Activated CD4-positive, alpha-beta T cell treated with anti-CD3 and anti-CD28 coated beads, Interleukin-2, amount 50 U/mL, for 24 hours (primary cell): ENCODE measurements at places on chromosomes 16 and 17.

- DNase-seq = no peak
Measured at GRCh38 chr17:78252111-78252634, 20.7 kb downstream of the TMEM235 start.

DNA sequence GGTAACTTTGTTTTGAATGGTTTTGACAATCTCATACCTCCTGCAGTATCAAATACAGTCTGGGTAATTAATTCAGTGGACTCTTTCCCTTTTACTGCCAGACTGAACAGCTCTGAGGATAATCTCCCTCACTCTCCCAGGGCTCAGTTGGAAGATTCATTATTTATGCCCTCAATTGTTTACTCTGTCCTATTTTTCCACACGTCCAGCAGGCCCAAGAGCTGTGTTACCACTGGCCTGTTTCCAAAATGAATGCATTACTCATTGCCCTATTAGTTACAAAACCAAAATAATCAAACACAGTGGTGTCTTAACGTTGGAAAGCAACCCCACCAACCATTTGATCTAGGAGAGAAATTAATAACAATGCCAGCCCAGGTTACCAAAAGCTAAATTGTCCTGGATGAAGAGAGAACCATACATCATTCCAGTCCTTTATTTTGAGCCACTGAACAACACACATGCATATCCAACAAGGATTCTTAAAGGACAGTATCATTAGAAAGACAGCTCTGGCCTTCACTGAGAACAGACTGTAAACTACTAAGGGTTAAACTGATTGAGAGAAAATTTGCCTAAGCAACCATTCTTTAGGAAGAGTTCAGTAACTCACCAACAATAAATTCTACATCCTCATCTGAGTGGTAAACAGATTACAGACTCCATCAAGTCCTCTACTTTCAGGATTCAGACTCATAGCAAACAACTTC lies 34.5 kb downstream of the FAM222B start:
- DNase-seq = no peak

- no peak for DNase-seq
Measured at GRCh38 chr17:62668091-62668804, 40.8 kb downstream of the MRC2 start.

DNA sequence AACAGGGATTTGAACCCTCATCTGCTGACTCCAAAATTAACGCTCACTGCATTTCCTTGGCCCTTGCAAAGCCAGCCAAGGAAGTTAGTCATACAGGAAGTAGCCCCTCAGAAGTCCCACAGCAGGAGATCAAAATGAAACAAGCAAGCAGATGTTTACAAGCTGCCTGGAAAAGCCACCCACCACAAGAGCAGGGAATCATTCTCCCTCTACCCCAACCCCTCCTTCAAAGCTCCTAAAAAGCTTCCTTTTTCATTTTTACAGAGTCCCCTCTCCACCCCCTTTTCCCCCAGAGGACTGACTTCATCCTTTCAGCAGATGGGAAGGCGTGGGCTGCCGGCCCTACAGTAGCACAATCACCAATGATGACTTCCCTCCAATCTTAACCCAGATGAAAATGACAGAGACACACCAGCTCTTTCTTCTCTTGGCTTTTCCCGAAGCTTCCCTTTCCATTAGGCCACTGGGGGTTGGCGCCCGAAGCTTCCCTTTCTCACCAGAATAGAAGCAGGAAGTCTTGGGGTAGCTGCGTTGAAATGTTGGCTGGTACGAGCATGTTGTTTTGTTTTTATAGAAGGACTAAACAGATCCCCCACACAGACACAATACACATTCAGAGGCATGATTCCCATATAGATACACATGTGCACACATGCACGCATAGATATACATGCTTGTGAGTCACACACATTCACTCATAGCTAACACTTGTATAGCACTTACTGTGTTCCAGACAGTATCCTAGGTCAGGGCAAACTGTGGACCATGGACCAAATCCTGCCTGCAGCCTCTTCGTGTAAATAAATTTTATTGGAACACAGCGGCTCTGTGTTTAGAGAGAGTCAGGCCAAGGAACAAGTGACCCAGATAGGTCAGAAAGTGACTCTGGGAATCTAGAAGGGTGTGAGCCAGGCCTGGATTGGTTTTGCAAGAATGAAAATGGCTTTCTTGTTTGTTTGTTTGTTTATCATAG lies 17.4 kb downstream of the ITPRIPL2 start:
- no peak for DNase-seq

DNA sequence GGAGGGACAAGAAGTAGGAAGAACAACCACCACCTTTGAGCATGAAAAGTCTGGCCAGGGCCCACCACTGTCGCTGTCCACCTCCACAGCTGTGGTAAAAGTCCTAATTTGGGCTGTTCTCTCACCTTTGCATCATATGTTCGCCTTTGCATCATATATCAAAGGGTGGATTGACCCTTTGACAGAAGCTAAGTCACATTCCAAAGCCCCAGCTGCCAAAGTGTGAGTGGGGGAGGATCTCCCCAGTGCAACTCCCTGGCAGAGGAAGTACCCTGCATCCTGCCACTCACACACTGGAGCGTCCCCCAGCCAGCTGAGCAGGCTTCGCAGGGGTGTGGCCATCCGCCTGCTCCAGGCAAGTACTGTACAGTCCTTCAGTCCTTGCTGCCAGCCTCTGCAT lies 12.7 kb upstream of the SPECC1 start:
- no peak for DNase-seq

GRCh38 chr17:74639704-74640151 lies 16.2 kb upstream of the CD300E start:
- DNase-seq = no peak

GRCh38 chr17:73782641-73783381 lies 138.6 kb upstream of the SDK2 start:
- DNase-seq = no peak

GRCh38 chr17:33776304-33776703 lies 478.8 kb upstream of the CCL2 start:
- DNase-seq = no peak

GRCh38 chr17:19717411-19717908 lies 1.1 kb upstream of the SLC47A2 start:
- DNase-seq = no peak

GRCh38 chr16:56068314-56068713 lies 123.0 kb upstream of the GNAO1 start:
- no peak for DNase-seq

DNA sequence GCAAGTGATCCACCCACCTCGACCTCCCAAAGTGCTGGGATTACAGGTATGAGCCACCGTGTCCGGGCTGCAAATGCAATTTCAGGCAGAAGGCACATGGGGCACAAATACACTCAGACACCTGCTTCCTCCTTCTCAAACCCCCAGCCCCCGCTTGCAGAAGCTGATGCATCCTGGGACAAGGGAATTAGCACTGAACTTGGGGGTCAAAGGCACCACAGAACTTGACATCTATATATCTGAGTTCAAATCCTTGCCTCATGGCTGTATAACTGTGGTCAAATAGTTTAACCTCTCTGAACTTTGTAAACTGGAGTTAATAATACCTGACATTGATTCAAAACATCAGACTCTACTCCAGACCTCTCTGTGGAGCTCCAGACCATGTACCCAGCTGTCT lies 4.1 kb upstream of the ARL5C start:
- DNase-seq = no peak

DNA sequence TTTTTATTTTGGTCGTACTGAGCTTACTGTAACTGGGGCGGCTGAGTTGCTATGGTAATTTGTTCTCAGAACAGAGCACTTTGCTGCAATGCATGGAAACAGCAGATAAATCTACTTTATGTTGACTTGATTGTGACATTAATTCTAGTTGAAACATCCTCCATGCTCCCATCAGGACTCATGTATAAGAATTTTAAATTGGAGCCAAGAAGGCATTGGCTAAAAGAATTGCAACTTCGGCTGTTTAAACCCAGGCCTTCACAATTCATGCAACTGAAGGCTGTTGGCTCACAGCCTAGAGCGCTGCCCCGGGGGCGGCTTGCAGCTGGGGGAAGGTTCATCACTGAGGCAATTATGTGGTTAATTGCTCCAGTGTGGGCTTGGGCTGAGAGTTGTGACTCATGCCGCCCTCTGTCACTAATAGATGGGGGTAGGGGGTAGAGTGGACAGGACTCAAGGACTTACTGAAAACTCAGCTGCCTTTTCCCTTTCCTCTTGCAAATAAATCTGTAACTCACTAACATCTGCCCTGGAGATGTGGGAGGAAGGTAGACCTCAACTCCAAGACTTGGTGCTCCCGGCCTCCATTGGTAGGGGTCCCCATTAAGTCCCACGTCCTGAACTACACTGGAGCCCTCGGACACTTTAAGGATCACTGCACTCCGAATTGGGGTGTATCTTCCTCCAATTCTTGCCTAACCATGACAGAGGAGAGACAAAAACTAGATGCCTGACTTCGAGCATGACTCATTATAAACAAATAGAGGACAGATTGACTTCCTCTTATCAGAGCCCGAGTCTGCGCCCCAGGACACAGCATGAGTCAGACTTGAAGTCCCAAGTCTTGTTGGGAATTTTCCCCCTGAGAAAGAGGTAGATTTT lies 37.5 kb downstream of the ERCC4 start:
- DNase-seq = no peak

DNA sequence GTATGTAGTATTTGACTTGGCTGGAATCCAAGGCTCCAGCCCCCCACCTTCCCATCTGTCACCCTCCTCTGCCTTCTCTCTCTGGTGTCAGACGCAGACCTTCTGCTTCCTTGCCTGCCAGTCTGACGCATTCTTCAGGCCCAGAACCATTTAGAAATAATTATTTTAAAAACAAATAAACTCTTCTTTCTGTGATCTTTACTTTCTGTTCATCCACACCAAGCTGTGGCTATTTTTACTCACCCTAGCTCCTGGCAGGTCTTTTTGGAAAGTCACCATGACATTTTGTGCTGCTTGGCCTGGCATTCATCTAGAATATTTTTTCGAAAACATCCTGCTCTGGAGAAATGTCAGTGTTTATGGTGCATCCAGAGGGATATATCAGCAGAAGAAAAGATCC lies 330.7 kb upstream of the ASIC2 start:
- no peak for DNase-seq

DNA sequence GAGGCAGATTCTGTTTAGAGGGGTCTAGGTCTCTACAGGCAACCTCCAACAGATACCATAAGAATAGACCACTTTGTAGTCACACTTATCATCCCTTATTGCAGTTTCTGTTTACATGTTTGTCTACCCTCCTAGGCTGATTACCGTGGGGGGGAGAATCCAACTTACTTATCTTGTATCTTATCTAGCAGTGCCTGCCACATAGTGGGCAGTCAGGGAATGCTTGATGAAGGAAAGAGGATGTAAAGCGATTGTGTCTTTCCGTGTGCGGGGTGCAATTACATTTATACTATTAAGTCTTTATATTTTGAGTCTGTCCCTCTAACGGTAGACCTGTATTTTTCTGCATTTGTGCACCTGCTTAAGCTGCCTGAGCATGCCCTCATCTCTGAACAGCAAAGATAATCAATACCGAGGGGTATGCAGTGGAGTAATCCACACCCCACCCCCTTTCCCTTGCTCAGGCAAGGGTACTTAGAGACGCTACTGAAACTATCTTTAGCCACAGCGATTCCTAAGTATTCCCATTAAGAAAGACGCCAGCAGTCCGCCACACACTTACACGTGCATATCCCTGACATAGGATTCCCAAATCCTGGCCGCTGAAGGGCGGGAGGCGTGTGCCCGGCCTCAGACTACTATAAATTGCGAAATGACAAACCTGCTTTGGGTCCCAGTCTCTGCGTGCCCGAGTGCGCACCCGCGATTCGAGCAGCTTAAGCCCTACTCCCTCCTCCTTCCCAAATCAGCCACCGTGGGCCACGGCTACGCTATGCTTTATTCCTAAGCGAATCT lies 635 bp upstream of the AATF start:
- no peak for DNase-seq

GRCh38 chr16:64469906-64470702 lies 651.8 kb downstream of the CDH11 start:
- DNase-seq = no peak

DNA sequence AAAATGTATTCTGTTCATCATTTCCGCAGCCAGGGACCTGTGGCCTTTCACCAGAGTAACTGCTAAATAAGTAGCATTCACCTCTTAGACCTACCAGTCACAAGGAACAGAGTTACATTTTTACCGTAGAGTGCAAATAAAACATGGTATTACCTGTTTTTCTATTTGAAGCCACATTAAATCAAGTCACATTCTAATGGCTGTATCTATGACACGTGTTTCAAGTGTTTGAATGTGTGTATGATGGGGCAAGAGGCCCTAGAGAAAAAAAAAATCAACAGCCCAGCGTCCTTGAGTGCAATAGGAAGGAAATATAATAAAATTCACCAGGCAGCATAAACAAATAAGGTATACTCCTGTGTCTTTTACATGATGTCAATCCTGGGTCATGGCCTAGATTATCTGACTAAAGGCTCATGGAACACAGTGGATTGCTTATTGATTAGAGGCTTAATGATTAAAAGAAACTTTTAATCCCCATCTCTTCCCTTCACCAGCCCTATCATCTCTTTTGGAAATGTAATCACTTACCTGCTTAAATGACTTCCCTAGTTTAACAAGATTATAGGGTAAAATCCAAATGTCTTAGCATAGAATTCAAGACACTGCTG lies 168.7 kb upstream of the CDH5 start:
- no peak for DNase-seq

DNA sequence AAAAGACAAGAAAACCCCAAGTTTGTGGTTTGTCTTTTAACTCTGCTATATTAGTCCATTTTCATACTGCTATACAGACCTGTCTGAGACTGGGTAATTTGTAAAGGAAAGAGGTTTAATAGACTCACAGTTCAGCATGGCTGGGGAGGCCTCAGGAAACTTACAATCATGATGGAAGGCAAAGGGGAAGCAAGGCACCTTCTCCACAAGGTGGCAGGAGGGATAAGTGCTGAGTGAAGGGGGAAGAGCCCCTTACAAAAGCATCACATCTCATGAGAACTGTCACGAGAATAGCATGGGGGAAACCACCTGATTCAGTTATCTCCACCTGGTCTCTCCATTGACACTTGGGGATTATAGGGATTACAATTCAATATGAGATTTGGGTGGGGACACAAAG lies 13.5 kb upstream of the ADAM11 start:
- DNase-seq = no peak

GRCh38 chr17:50476545-50477315 lies 1.9 kb upstream of the RSAD1 start:
- no peak for DNase-seq

DNA sequence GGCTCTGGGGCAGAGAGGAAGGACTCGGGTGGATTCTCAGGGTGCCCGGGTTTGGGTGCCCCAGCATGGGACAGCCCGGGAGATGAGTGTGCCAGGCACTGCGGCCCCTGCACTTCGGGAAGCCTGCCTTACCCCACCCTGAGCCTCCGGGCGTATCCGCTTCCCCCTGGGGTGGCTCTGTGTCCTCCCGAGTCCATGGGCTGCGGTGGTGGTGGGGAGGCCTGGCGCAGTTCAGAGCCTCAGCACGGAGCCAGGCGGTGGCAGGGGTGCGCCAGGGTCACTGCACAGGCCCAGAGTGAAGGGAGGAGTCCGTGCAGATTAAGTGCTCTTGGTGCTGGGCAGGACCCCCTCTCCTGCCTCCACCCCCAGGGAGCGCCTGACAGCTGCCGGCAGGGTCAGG lies 20.7 kb downstream of the MYBBP1A start:
- DNase-seq = no peak

- no peak for DNase-seq
Measured at GRCh38 chr16:4787627-4788482, at the start of gene SEPTIN12. Gene SEPTIN12, minus strand, starts transcription at chr16:4788345. Its CDS starts 700 bp downstream, at chr16:4787645.

- no peak for DNase-seq
Measured at GRCh38 chr16:10098991-10099390, 83.2 kb downstream of the GRIN2A start.
